ENCODE measurements at places on chromosomes 16 and 17. TPM values are rescaled to one million over a fixed set of nuclear protein-coding genes. Genes with fewer than 3 reads are reported as not detected.

HOXB8 gene
- 22.9 TPM for total RNA-seq

RAB11FIP4 gene
- total RNA-seq: not detected

TOP3A gene
- 53.2 TPM for total RNA-seq

TBC1D3 gene
- total RNA-seq: not detected

CACNG1 gene
- not detected for total RNA-seq

SLC6A2 gene
- total RNA-seq: not detected

KRT15 gene
- 18.9 TPM for total RNA-seq

TTYH2 gene
- 0.25 TPM for total RNA-seq

NOS2 gene
- total RNA-seq: 0.05 TPM

GSDMA gene
- total RNA-seq: not detected
